ENCODE measurements at places on chromosomes 16 and 17.

DNA sequence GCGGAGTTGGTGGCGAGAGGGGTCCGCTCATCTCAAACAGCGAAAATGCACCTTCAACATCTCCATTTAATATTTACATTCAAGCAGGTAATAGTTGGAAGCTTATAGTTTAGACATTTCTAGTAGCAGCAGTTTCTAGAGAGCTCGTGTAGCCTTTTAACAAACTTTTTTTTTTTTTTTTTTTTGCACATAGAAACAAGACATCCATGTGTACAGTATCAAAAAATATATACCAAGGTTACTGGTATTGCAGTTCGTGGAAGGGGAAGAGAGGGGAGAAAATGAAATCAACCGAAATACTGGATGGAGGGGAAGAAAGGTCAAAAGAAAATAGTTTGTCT, 6.2 kb downstream of the CBX4 start:
- no peak for DNase-seq

GRCh38 chr17:951325-952132, 28.0 kb downstream of the NXN start:
- peak; percentile 50 for DNase-seq

GRCh38 chr17:81456091-81456490, 56.5 kb downstream of the ACTG1 start:
- DNase-seq, result peak; percentile 45

- DNase-seq, result no peak
Measured at GRCh38 chr17:48110761-48111160, 3.2 kb downstream of the SNX11 start.

DNA sequence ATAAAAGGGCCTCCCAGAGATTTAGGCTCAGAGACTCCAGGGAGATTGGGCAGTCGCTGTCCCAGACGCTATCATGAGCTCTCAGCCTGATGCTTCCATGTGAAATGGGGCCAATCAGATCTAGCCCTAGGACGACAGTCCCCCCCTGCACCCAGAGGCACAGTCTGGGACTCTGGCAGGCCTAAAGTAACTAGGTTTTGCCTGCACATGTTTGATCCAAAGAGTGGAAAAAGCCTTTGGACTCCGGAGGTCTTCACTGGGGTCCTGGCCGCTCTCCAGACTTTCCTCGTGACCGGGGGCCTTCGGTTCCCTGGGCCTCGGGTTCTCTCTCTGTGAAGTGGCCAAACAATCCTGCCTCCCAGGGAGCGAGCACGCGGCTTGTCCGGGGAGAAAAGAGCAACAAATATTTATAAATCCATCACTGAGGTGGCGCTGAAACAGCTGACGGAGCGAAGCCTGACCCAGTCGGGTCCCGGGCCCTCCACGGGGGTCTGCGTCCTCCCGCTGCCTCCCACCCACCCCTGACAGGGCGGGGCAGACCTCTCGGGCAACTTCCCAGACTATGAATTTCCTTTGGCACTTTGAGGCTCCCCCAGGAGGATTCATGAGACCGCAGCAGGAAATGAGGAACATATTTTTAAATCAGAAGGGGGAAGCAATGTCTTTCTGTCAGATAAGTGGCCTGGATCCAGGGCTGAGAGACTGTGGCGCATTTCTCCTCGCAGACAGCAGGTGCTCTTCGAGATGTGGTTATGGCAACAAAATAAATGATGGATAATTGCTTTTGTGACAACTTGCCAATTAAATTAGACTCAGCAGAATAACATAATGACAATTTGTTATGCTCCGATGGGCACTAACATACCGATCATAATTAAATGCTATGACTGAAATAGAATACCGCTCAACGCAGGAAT, 38.9 kb downstream of the MRPS23 start:
- peak; percentile 94 for DNase-seq

DNA sequence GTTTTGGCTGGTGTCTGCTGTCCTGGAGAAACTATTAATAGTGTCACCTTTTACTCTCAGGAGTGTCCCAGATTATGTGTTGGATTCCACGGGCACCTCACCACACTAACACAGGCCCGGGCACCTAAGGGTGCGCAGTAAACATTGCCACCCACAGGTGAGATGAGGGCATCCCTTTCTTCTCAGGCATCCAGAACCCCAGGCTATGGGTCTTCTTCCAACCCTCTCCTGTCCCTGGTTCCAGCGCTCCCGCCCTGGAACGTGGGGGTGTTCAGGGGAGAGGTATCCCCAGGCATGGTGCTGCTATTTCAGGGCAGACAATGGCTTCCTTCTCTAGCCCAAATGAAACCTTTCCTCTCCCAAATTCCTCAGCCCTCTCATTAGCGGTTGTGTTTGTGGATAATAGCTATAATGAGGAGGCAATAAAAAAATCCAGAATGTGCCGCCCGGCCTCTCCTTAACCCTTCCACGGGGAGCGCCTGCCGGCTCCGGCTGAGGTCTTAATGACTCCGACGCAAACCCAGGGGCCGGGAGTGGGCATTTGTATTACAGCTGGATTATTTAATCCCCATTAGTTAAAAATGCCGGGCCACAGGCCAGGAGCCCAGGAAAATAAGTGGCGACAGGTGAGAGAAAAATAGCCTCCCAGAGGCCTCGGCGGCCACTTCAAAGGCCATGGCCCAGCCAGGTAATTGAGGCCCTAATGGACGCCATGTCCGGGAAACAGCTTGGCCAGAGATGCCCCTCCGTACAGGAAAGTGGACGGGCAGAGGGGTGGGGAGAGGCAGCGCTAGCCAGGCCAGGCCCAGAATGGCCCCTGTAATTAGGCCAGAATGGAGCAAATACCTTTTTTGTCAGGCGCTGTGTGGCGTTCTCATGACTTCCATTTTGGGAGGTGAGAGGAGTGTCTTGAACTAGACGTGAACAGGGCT, 102.8 kb downstream of the IRX5 start:
- DNase-seq, result no peak

GRCh38 chr17:76314392-76315227, 6.5 kb upstream of the QRICH2 start:
- DNase-seq, result peak; percentile 6

DNA sequence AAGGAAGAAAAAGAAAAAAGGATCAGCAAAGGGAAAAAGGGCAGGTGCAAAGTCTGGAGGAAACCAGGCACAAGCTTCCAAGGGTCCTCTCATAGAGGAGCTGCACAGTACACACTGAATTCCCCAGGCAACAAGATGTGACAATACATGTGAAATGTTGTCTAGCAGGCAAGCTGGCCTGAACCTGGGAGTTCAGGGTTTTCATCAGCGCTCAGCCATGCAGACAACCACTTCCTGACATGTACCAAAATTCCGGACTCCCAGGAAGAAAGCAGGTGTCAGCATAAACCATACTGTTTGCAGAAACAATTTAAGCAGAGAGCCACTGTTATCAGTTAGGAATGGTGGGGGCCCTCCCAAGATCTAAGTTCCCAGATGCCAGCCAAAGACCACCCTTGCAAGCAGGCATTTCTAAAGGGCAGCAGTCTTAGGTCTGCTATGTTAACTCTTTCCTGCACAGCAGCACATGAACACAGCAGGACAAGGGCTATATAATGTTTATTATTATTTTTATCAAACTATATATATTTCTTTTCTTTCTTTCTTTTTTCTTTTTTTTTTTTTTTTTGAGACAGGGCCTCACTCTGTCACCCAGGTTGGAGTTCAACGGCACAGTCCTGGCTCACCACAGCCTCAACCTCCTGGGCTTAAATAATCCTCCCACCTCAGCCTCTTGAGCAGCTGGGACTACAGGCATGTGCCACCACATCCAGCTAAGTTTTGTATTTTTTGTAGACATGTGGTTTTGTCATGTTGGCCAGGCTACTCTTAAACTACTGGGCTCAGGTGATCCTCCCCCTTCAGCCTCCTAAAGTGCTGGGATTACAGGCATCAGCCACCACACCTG, 10.1 kb downstream of the TK2 start:
- no peak for DNase-seq

GRCh38 chr17:6255322-6255721, 179.6 kb downstream of the AIPL1 start:
- DNase-seq, result no peak

DNA sequence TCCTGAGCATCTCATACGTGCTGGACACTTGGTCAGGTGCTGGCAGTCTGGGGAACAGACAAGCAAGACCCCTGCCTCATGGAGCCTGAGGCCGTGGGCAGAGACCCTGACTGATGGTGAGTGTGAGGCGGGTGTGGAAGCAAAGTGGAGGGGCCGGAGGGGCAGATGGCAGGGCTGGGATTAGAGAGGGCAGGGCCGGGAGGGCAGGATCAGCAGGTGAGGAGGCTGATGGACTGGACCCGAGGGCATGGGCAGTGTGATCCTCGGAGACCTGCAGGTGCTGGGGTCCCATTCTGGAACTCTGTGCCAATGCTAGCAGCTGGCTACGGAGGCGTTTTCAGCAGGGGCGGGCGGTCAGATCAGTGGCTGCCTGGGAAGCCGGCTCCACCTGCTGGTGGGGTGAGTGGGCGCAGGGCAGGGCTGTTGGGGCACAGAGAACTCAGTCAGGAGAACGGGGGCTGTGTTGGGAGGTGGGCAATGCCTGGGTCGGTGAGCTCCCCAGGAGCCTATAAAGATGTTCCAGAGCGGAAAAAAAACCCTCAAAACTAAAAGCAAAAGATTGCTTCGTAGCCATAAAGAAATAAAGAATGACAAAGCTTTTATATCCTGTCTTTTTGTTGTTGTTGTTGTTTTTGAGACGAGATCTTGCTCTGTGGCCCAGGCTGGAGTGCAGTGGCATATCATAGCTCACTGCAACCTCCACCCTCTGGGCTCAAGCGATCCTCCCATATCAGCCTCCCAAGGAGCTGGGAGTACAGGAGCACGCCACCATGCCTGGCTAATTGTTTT, 8.9 kb upstream of the C16orf74 start:
- no peak for DNase-seq
